ENCODE measurements at places on chromosomes 1 and 21.

- no peak for DNase-seq
These were observed 319.8 kb upstream of the RRP15 start for GRCh38 chr1:217965156-217965786.

DNA sequence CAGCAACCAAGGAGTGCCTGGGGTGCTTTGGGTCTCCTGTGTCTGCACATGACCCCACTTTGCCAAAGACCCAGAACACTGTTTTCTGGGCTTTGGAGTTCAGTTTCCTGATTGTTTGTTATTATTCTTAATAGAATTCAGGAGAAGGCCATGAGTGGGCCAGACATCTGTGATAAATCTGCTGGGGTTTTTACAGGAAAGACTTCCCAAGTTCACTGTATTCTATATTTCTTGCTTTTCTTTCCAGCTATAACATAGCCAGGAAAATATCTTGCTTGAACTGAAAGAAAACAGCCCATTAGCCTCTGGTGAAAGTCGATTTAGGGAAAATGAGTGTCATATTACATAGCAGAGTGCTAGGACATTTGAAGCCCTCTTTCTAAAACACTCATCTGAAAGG lies 345.1 kb upstream of the USP24 start:
- DNase-seq = no peak

GRCh38 chr1:231903586-231904081 lies 277.0 kb downstream of the DISC1 start:
- DNase-seq = no peak

DNA sequence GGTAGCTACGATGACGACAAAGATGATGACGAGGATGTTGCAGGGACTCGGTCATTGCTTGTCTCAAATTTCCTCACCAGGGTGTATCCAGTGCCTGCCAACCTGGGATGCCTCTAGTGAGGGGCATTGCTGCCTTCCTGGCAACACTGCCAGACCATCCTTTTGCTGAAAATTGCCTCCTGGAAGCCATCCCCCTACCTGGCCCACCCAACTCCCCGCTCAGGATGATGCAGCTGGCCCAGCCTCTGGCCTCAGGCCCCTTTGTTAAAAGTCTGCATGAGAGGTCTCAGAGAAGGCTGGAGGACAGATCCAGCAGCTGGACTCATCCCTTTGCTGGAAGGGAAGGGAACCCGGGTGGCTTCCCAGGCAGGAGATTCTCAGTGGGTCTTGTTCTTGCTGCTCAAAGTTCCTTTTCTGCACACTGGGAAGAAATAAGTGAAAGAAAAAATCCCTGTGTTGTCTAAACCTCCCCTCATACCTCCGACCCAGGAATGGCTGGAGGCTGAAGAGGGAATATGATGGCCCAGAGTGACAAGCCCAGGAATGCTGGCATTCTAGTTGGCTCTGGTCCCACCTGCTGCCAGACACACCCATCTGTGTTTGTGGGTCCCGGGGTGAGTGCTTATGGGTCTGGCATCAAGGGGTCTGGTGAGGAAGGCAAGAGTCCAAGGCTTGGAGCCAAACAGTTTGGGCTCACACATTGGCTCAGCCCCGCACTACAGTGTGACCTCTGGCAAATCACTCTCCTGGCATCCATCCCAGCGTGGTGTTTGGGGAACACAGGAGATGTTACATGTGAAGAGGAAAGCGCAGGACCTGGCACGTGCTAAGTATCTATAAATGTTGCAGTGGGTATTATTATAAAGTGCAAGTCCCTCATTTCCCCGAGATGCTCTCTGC lies 6.7 kb upstream of the FNDC5 start:
- DNase-seq = no peak

DNA sequence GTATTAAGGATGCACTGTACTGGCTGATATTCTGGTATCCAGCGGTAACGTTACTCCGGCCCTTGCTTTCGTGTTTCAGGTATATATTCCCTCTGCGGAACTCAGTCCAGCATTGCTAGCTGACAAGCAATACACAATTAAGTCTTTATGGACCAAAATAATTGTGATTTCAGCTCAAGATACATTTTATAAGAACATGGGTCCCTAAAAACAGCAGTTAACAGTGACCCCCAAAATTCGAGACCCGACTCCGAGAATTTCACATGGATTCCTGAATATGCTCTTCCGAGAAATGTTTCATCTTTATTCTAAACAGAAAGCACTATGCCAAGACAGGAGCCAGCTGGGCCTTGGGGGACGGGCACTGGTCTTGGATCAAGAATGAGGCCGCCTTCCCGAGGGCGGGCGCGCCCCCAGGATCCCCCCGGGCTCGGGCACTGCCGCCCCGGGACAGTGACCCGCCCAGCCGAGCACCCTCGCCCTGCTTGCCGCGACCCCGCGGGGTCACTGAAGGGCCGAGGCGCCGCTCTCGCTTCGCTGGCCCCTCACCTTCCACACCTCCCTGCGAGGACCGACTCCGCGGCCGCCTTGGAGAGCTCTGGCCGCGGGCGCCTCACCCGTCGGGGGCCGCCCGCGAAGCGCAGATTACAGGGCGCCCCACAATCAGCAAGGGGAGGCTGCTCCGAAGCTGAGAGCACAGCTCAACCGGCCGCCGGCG lies 610 bp downstream of the SCYL3 start:
- DNase-seq = no peak

DNA sequence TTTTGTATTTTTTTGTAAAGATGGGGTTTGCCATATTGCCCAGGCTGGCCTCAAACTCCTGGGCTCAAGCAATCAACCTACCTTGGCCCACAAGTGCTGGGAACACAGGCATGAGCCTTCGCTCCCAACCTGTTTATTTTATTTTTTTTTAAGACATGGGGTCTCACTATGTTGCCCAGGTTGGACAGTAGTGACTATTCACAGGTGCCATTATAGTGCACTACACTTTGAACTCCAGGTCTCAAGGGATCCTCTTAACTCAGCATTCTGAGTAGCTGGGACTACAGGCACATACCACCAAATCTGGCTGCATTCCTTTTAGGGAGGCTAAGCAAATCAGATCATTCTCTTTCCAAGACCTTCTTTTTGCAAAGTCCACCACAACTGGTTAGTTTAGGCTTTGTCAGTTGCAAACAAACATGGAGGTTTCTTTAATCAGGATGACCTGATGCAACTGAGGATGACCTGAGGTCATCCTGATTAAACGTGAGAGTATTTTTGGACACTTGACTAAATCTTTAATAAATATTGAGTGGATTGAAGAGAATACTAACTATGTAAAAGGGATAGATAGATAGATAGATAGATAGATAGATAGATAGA lies 30.0 kb upstream of the RALGPS2 start:
- no peak for DNase-seq

DNA sequence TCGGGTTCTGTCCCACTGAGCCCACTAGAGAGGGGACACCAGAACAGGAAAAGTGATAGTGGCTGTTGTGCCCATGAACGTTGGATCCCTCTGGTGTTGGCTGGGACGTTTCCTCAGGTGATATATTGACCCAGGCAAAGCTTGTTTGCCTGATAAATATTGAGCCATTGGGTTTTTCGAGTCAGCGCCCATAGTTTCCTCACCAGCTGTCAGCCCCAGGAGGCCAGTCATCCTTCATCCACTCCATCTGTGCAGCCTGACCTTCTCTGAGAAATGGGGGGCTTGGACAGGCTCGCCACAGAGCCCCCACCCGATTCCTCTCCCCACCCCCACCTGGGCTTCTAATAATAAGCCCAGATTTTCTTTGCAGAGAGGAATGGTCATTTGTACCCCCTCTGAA lies 13.3 kb downstream of the DISP3 start:
- DNase-seq = no peak

GRCh38 chr1:241598249-241598648 lies 41.9 kb downstream of the CHML start:
- DNase-seq = no peak

DNA sequence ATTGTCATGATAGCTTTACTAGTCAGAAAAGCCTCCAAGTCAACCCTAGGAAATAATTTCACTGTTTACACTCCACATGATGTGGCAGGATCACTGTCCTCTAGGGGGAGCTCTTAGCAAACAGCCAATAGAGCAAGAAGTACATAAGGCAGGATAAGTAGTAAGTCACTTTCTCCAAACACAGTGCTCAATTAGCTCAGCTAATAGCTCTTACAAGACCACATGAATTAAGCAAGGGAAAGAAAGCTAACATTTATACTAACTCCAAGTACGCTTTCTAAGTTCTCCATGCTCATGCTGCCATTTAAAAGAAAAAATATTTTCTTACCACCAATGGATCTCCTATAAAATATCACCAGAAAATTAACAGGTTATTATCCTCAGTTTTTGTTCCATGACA lies 66.9 kb upstream of the LRIF1 start:
- DNase-seq = peak; percentile 66

- DNase-seq = no peak
These were observed 2.2 kb upstream of the TOR1AIP2 start for GRCh38 chr1:179879797-179880196.

DNA sequence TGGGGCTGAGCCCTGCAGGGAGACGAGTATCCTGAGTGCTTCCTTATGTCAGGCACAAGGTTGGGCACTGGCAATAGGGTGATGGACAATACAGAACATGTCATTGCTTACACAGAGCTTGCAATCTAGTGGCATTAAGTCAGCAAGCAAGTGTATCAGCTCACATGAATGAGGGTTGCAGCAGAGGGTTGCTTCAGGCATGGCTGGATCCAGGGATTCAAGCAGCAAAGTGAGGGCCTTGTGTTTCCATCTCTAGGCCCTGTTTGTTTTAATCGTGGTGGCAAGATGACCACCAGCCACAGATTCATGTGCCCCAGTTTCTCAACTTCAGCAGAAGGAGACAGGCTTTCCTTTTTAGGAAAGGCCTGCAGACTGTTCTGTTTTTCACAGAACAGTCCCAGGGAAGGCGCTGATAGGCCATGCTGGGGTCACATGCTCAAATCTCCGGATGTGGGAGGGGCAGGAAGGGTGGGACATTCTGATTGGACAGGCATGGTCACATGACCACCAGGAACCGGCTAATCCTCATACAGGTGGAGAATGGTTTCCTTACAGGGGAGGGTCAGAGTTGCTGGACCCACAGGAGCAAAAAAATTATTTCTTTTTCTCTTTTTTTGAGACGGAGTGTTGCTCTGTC lies 14.4 kb downstream of the PLOD1 start:
- no peak for DNase-seq

GRCh38 chr1:208834381-208835096 lies 590.4 kb upstream of the PLXNA2 start:
- no peak for DNase-seq

GRCh38 chr1:240484804-240485443 lies 127.0 kb downstream of the GREM2 start:
- DNase-seq = no peak

DNA sequence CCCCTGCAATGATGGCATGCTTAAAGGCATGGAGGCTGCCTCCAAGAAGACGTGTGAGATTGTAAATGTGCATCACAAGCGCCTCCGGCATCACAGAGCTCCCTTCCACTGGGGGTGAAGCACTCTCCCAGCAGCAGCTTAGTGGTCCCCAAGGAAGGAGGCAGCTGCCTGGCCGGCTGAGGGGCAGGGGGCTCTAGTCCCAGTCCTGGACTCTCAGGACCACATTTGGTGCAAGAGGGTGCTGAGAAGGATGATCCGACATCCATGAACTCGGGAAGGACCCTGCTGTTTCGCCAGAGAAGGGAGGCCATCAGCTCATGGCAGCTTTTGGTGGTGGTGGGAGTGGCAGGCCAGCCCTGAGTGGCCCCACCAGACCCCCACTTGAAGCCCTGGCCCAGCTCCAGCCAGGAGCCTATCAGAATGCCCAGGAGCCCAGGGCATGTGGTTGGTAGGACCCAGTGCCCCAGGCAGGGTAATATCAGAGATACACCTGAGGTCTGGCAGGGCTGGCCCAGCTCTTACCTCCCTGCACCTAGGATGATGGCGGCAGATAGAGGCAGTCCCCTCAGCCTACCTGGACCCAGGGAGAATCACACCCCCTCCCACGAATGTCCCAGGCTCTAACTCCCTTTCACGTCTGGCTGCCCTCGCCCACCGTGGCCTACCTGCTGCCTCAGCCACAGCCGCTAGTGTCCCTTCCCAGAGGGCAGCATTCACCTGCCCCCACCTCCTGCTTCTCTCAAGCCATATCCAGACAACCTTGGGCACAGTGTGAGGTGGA lies 2.4 kb upstream of the WNT9A start:
- DNase-seq = no peak

- no peak for DNase-seq
These were observed 6.1 kb downstream of the STX12 start for GRCh38 chr1:27779122-27779521.

- no peak for DNase-seq
These were observed 65.3 kb downstream of the MEGF6 start for GRCh38 chr1:3546048-3546384.

- no peak for DNase-seq
These were observed 69.6 kb upstream of the C1orf105 start for GRCh38 chr1:172350856-172351255.

- no peak for DNase-seq
These were observed 669 bp downstream of the KCNQ4 start for GRCh38 chr1:40784141-40784770.

DNA sequence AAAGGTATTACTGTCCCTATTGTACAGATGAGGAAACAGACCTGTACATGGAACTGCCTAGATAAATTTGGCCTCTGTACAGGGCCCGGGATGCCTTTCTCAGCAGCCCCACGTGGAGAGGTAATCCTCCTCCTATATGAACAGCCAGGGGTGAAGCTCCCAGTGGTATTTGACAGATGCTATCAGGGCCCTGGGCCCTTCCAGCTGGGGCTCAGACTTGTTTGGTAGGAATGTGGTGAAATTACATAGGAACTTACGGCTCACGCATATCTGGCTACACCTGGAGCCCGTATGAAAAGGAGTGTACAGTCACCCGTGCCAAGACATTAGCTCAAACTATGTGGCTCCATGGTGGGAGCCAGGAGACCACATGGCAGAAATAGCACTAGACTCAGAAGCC lies 24.8 kb upstream of the TCEA3 start:
- no peak for DNase-seq

GRCh38 chr1:99533909-99534637 lies 111.8 kb upstream of the PALMD start:
- DNase-seq = no peak

DNA sequence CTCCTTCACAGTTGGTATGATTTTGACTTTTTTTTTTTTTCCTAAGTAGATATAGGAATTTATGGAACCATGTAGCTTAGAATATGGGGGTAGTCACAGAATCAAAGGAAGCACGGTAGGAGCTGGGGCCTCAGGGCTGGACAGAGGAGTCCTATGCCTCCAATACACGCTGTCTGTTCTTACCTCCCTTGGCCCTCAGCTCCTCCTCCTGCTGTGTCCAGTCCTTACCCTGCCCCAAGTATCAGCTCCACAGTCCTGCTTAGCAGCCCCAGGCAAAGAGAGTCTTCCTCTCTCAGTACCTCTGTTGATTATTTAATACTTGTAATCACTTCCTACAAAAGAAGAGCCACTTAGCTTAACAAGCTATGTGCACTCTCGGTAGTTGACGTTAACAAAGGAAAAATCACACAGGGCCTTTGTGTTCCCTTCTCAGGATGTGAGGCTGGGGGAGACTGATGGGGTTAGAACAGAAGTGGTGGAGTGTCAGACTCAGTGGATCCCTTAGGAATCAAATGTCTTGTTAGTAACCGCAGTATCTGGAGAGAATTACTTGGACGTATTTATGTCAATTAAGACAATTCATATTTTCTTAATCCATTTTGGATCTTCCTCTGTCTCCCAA lies 292.3 kb downstream of the HHAT start:
- DNase-seq = no peak

- DNase-seq = no peak
These were observed 43.5 kb downstream of the CHML start for GRCh38 chr1:241596633-241597032.

Measured in T-helper 1 cell (primary cell).